ENCODE measurements at places on chromosomes 1 and 21.

- peak; percentile 56 for DNase-seq
Measured at GRCh38 chr1:59768792-59769735, 45.7 kb upstream of the HOOK1 start.

DNA sequence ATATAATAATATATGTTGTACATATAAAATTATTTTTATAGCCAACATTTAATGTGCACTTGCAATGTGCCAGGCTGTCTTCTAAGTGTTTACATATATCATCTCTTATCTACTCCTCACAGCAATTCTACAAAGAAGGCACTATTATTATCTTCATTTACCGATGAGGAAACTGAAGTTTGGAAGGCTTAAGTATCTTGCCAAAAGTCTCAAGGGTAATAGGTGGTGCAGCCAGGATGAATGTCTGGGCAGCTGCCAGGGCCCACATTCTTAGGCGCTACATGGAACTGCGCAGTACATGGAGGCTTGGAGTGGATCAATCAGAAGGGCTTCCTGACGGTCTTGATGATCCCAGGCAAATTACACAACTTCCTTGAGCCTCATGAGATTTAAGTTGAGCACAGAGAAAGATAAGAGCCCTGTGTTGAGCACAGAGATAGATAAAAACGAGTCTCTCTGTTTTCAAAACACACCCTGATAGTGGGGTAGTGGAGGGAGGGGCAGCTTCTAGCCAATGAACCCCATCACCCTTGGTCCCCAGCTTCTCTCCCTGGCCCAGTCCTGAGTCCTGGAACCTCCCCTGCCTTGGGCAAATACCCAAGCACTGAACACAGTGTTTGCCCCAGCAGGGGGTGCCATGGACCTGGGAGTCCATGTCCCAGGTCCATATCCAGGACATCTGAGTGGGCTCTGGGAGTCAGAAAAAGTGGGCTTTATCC is 9.2 kb downstream of the POU3F1 start:
- no peak for DNase-seq

- no peak for DNase-seq
Measured at GRCh38 chr1:19750101-19750881, 49.4 kb downstream of the TMCO4 start.

- no peak for DNase-seq
Measured at GRCh38 chr1:55673416-55673815, 458.3 kb upstream of the USP24 start.

GRCh38 chr1:232334246-232334645 is 295.7 kb downstream of the SIPA1L2 start:
- no peak for DNase-seq

GRCh38 chr1:30386156-30386926 is 337.0 kb downstream of the MATN1 start:
- DNase-seq: no peak

Data from NCI-H774 (cell line).